ENCODE measurements at places on chromosomes 1 and 21.
A peak's percentile ranks its signal among the peaks of the same experiment; 100 is the strongest.

GRCh38 chr21:39502631-39503030 is 50.9 kb downstream of the SH3BGR start:
- no peak for DNase-seq

DNA sequence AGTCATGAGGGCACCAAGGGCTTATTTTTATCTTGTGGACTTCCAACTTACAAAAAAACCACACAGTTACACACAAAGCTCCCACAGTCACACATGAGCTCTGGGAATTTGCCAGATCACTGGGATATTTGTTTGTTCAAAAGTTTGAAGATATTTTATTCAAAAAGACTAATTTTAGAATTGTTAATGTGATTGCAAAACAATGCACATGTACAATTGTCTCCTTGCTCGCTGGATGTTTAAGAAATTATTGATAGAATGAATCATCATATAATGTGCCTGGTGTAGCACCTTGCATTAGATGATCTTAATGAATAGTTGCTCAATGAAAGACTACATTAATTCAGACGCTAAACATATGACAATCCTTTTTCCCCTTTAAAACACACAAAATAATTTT is 570.3 kb downstream of the LMO4 start:
- DNase-seq, result no peak

DNA sequence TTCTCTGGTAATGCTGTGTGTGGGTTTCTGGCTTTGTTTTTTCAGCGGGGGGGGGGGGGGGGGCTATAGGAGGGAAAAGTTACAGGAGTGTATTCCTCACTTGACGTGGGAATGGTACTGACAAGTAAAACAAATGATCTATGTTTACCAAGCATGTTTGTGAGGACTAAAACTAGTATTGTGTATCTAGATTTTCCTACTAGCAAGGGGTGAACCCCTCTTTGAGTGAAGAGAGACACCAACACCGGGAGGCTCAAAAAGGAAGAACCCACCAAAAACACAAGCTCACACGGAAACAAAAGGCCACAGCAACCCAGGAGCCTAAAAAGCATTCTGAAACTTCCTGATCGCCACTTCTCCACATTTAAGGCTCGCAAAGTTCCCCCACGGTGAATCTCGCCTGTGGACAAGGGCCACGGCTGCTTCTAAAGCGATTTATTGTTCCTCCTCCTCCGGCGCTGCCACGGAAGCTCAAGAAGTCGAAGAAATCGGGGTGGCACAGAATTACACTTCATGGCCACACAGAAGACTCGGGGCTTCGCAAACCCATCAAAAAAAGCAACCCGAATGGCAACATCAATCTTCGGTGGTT is 703 bp downstream of the PUM1 start:
- DNase-seq, result peak; percentile 47

- no peak for DNase-seq
Observed at GRCh38 chr21:43728154-43728466, 9.2 kb downstream of the PDXK start.

DNA sequence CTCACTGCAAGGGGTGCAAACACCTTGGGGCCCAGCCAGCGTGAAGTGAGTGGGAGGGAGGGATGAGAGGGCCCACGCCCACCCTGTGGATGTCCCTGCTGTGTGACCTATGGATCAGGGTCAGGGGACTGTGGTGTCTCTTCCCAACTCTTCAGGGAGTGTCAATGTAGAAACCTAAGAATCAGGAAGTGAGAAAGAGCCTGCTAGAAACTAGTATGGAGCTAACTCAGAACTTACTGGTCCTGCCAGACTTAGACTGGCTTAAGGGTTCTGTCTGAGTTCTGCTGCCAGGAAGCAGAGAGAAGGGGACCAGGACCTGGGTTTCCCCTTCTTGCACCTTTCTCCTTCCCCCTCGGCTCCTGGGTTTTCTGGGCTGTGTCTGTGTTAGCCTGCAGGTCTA is 1.8 kb upstream of the IL10 start:
- no peak for DNase-seq

- DNase-seq, result no peak
Observed at GRCh38 chr1:201906336-201906735, 17.6 kb downstream of the SHISA4 start.

DNA sequence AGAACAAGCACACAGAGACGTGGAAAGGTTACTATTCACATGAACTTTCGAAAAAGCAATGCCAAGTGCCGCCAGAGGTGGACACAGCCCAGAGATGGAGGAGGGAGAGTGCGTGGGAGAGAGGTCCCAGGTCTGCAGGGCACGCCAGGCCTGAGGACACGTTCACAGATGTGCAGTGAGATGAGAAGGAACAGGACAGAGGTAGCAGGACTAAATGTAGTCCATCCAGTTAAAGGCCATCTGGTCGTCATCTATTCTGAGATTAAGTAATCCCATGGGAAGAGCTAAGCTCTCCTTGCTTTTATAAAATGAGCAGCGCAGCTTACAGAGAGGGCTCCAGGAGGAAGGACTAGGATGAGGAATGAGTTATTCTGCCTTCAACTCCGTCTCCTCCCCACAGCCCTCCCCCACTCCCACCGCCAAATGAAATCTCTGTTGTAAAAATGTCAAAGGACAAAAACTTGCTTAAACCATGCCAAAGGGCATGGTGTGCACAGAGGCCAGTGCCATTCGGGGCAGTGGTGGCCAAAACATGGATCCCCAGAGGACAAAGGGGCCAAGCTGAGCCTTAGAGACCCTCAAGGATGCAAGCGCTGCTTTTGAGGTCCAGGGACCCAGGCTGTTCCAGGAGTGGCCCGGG is 85.4 kb upstream of the SLC25A33 start:
- no peak for DNase-seq

GRCh38 chr1:83959824-83960498 is 39.0 kb downstream of the TTLL7 start:
- DNase-seq, result no peak

DNA sequence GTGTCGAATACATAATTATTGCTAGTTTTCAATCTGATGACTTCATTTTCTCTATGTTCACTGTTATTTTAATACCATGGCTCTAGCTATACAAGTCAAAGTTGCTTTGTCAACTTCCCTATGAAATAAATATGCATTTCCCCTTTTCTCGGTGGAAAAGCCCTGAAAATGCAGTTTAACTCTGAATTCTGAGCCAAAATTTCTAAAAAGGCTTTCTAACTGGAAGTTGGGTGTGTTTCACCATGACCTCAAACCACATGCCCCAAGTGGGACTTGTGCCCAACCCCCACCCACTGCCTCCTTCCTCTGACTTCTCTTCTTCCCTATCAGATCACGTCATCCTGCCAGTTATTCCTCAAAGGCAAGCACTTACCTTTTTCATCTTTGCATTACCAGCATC is 8.9 kb downstream of the MKNK1 start:
- no peak for DNase-seq

DNA sequence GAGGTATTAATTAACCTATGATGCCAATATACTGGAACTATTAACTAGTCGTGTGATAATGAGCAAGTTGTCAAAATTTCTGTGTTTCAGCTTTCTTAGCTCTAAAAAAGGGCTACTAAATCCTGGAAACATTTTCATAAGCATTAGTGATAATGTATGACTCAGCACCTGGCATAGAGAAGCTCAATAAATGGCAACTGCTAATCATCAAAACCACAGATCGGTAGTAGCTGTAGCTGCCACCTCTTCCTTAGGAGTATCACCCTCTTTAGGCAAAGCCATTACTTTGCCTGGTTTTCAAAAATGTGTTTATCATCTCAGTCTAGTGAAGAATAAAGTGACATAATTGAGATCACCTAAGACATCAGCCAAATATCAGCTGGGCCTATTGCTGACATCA is 75.5 kb downstream of the TPR start:
- DNase-seq, result no peak

- no peak for DNase-seq
Observed at GRCh38 chr1:48807554-48808260, 31.0 kb upstream of the BEND5 start.

DNA sequence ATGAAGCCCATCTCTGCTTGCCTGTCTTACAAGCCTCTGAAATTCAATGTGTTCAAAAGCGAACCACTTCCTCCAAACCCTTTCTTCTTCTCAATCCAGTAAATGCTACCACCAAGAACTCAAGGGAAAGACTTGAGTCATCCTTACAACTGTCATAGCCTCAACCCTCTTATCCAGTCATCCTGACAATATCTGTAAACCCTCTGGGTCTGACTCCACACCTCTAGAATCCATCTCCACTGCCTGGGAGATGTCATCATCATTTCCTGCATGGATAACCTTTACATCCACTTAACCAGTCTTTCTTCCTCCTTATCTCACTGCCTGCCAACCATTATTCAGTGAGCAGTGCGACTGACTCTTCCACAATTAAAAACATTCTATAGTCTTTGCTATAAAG is 441.1 kb downstream of the SETD4 start:
- no peak for DNase-seq

- peak; percentile 61 for DNase-seq
Observed at GRCh38 chr1:153617663-153618062, 1.5 kb upstream of the S100A14 start.

DNA sequence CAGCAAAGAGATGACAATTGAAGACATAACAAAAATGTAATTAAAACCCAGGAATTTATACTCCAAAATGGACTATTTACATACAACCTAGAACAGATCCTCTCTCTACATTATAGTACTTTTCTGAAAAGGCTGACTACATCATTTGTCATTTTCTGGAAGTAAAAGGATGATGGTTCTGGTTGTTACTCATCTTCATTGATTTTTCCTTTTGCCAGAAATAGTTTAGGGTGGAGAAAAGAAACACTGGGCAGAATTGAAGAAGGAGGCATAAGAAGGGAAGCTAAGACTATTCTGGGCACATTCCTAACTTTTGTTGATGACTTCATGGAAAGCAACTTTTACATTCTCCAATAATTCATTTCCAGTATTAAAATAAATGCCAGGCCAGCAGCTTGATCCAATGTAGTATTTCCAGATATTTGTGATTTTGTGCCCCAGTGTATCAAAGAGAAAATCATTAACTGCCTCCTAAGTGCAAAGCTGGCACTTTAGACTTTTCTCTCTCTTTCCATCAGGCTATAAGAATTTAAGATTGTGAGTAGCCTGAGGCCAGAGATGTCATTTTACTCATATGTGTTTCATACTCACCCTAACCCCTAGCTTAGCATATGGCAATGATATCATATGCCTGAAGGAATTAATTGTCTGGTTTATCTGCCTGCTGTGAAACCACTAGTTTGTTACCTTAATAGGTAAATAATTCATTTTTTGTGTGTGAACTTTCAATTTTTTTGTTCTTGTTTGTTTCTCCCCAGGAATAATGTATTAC is 369.5 kb upstream of the LYPLAL1 start:
- DNase-seq, result no peak

DNA sequence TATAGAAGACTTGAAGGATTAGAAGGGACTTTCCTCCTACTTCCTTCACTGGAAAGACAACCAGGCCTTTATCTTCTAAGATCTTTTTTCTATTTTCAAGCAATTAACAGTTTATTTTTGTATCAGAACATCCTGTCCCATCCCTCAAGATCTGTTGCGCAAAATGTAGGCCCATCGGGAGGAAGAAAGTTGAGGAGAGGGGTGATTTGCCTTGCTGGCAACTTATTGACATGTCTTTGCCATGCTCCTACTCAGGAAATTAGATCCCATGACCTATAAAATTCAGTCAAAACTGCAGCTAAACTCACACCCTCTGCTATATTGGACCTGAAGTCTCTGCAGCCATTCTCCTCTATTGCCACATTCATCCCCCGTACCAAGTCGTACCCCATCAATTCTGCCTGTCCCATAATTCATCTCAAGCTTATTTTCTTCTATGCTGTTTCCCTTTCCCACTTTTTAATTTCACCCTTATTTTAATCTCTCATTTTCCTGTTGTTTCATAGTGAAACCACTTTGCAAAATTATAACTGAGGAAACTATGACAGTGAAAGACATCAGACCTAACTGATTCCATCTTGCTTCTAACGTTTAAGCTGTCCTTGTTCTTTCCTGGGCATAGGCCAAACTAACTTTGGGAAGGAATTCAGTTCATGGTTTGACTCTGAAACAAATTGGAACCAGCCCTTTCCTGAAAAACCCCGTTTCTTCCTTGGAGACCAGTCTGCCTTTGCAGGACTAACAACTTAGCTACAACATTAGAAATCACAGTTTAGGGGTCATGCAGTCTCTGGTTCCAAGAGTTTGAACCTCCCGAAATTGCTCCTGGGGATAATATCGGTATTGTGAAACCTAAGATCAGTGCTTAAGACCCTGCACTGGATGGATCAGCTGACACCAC is 195.7 kb upstream of the PTBP2 start:
- no peak for DNase-seq

- no peak for DNase-seq
Observed at GRCh38 chr1:65729259-65729658, 63.4 kb upstream of the PDE4B start.

- DNase-seq, result no peak
Observed at GRCh38 chr1:11707621-11708276, 16.2 kb downstream of the DRAXIN start.

DNA sequence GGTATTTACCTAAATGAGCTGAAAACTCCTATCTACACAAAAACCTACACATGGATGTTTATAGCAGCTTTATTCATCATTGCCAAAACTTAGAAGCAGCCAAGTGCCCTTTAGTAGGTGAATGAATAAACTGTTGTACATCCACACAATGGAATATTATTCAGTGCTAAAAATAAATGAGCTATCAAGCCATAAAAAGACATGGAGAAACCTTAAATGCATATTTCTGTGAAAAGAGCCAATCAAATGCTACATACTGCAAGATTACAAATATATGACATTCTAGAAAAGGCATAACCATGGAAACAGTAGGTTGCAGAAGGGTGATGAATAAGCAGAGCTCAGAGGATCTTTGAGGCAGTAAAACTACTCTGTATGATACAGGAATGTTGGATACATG is 23.3 kb downstream of the ABCB10 start:
- no peak for DNase-seq

DNA sequence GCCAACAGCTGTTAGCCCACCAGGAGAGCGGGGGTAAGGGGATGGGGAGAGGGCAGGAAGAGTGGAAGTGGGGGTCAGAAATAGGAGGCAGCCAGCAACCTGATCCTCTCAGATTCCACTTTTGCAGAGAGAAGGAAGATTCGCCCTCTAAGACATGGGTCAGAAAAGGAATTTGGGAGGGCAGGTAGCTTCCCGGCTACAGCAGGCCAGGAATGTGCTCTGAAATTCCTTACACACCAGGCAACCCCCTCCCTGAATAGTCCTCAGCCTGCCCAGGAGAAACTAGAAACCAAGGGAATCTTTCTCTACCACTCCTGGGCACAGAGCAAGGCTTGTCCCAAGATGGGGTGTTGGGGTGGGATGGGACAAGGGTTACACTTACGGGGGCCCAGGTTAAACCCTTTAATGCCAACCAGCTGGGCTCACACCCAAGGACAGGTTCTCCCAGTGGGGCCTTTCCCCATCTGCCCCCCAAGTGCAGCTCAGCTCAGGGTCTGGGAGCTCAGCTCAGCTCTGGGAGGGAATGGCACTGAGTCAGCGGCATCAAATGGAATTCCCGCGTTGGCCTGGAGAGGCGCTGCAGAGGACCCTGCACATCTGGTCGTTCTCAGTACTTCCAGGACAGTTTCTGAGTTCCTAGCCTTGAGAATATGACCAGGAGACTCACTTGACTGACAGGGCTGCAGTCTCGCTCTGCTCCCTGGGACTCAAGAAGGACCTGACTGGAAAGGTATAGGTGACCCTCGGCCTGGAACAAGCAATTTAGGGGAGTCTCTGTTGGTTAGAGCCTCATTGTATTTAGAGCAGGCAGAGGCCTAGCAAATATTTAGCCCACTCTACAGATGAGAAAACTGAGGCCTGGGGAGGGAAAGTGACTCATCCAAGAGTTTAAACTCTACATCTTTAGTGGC is 761 bp downstream of the TNNT2 start:
- DNase-seq, result peak; percentile 75
